ENCODE measurements at places on chromosomes 3 and 15.
A peak's percentile ranks its signal among the peaks of the same experiment; 100 is the strongest.

DNA sequence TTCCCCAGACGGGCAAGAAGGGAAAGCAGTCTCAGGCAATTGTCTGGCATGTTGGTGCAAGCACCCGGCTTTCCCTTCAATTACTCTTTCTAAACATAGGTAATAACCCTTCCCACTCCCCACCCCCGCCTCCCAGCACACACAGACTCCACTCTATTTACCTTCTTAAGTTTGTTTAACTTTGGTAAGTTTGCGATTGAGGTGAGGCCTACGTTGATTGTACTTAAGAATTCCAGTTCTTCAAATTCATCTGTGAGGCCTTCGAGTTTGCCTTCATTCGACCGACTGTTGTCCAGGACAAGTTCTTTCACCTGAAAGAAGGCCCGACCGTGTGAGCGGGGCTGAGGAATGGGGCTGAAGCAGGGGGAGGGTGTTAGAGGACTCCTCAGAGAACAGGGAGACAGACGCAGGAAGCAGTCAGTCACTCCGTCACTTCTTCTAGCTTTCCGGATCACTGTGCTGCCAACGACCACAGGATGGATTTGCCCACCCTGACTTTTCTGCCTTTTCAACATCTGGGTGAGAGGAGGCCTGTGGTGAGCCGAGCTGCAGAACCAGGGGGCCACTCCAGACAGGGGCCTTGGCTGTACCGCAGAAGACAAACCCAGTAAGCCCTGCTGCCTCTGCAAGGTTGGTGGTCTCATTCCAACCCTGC, 33.0 kb downstream of the ANP32A start:
- DNase-seq: no peak

GRCh38 chr3:3089017-3089416, 21.2 kb downstream of the IL5RA start:
- no peak for DNase-seq

- no peak for DNase-seq
Observed at GRCh38 chr3:15831927-15832326, 34.1 kb upstream of the ANKRD28 start.

DNA sequence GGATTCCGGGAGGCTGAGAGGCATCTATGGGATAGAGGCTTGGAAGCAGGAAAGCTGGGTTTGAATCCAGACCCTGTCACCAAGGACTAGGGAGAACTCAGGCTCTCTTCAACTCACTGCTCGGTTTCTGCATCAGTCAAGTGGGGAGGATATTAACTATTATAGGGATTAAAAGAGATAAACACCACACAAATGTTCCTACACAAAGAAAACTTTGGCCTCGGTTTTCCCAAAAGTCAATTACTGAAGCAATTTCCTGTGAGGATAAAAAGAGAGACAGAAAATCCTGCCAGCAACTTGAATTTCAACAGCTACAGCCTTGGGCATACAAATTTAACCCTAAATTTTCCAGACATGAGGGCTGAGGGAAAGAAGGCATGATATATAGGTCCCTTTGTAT, 36.0 kb downstream of the ITGB5 start:
- no peak for DNase-seq

DNA sequence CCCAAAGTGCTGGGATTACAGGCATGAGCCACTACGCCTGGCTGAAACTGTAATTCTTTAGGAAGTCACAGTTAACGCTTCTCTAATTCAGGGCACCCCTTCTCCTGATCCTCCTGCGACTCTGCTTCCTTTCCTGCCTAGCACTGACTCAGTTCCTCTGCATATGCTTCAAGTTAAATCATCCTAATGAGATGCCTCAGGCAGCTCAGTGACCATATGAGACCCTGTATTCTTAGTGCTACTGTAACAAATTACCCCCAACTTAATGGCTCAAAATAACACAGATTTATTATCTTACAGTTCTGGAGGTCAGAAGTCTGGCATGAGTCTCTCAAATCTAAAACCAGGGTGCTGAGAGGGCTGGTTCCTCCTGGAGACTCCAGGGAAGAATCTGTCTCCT, 271.8 kb upstream of the LYSMD4 start:
- DNase-seq: no peak

DNA sequence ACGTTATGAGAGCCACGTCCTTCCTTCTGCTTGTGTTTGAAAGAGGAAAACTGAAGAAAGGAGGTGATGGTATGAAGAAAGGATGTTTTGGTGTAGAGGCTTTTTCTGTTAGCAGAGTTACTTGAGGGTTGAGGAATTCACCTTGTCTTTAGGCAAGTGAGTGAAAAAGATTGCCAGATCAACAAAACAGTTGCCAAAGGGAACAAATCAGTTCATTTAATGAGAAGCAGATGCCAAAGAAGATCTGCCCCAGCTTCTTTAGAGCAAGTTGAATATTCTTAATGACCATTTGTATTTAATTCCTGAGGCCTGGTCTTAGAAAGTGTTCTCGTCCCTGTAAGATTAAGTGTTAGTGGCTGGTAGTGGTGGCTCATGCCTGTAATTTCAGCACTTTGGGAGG, 2.6 kb downstream of the CHCHD6 start:
- no peak for DNase-seq

GRCh38 chr3:1723726-1724125, 374.9 kb upstream of the CNTN4 start:
- DNase-seq: no peak

- DNase-seq: no peak
Observed at GRCh38 chr3:17301271-17301670, 416.5 kb downstream of the PLCL2 start.

DNA sequence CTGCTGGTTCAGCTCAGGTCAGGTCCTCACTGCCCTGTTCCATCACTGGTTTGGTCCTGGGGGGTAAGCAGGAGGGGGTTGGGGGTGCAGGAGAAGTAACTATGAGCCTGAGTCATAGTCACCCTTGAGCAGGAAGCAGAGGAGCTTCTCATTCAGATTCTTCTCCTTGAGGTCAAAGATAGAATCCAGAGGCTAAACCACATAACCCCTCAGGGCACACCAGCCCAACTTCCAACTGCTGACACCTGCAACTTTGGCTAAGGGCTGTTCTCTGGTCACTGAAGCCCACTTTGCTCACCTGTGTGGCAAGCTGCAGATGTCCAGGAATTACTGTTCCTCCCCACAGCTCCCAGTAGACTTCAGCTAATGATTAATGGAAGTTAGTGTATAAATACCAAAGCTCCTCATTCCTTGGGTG, 48.8 kb upstream of the LRRFIP2 start:
- no peak for DNase-seq

GRCh38 chr3:17894434-17895060, 152.1 kb upstream of the TBC1D5 start:
- no peak for DNase-seq

- peak; percentile 38 for DNase-seq
Observed at GRCh38 chr15:36844534-36844998, 255.8 kb downstream of the MEIS2 start.

Measured in NCI-H1417 treated with DMSO at 0.1 percent for 48 hours (cell line).